ENCODE measurements at places on chromosomes 4 and X.

DNA sequence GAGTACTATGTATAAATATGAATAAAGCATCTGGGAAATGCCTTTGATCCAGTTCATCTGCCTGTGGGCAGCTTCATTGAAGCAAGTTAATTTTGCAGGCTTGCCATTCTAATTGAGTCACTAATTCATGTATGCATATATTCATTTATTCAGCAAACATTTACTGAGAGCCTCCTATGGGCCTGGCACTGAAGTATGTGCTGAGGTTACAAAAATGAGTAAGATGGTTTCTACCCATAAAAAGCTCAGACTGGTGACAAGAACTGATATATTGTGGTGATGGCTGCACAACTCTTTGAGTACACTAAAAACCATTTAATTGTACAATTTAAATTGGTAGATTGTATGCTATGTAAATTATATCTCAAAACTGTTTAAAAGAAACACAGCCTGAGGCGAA lies 1.1 kb upstream of the MRPL1 start:
- DNase-seq: no peak

- no peak for DNase-seq
Measured at GRCh38 chr4:9916346-9916745, 105.0 kb downstream of the SLC2A9 start.

DNA sequence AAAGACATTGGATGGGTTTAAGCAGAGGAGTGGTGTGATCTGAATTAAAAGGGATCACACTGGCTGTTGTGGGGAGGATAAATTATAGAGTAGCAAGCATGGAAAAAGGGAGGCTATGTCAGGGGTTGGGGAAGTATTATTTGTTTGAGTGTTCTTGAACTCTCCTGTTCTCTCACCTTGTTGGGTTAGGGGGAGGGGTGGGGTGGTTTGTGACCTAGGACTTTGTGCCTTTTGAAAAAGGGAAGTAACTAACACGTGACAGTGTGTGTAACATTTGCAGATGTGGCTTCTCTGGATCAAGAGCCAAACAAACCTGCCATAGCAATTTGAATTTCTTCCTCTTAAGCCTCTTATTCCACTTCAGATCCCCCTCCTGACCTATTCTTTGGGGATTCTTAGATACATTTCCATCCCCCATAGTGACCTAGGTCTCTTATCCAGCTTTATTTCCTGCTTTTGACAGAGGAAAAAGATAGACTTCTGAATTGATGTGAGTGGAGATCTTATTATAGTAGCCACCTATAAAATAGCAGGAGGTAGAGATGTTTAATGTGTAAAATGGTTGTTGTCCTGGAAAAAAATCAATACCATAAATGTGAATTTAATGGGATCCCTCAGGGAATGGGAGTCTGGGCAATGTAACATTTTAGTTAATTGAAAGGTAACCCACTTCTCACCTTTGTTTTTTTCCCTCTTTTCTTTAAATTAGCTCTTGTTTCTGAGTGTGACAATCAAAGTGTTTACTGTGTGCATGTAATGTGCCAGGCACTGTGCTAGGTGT lies 120.4 kb downstream of the CT47B1 start:
- DNase-seq: no peak

DNA sequence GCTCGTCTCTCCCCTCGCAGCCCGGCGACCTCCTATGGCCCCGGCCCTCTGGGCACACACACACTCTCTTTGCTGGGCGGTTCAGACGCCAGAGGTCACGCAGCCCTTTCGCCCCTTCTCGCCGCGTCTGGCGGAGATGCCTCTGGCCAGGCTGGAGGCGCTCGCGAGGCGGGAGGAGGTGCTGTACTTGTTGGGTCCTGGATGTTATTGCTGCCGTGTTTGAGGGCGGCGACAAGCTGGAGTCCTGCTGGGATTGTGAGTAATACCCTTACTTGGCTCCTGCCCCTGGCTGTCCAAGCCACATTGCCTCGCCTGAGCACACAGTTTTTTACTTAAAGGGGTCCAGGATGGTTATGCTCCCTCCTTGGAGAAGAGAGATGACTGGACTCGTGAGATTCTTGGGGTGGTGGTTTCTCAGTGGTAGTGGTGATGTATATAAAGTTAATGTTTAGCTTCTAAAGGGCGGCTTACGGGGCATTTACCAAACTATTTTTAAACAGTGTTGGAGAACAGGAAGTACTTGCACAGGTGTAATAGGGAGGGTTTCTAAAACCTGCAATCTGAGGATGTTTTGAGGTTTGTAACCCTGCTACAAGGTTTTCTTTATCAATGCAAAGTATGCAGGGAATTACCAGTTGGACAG lies 572 bp downstream of the USP53 start:
- DNase-seq: peak; percentile 49

DNA sequence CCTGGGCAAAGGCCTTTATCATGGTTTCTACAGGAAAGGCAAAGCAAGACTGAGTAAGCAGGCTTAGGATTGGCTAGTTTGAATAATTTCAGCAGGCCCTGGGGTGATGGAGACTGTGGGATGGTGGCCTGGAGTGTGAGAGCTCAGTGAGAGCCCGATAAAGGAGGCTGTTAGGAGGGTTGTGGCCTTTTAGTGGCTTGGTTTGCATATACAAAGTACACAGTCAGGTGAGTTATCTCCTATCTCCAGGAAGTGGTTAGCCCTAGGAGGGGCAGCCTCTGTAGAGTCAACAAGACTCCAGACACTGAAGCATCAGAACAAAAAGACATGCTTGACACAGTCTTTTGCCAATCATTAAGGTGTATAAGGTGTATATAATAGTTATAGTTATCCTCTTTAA lies 157.2 kb downstream of the CFAP299 start:
- no peak for DNase-seq

DNA sequence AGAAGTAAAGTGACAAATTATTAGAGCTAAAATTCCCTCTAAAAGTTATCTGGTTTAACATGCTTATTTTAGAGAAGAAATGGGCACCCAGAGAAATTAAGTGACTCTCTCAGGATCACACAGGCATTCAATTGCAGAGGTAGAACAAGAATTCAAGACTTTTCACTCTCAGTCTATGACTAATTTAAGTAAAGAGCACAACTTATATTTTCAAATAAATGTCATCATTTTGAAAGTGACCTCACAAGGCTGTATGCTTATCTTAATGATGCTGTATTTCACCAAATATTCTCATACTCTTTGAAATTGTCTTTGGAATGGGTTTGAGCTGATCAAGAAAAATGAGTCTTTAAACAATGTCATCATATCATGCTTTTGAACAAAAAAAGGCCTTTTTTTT lies 15.3 kb downstream of the GPR174 start:
- DNase-seq: no peak

- DNase-seq: no peak
Measured at GRCh38 chr4:105683038-105683437, 25.5 kb downstream of the INTS12 start.

GRCh38 chrX:105738162-105738561 lies 84.2 kb upstream of the NRK start:
- DNase-seq: no peak

DNA sequence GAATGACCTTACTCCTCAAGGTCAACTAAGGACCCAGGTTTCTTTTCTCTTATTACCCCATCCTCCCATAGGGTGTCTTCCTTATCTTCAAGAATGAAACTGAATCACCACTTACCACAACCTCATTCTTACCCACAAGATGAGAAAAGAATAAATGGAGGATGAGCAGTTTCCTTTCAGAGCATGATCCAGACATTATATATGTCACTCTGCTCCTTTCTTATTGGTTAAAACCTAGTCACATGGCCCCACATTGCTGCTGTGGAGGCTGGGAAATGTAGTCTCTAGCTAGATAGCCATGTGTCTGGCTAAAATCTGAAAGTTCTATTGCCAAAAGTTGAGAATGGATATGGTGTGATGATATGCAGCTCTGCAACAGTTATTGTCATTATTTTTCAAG lies 62.4 kb upstream of the RAI2 start:
- no peak for DNase-seq

DNA sequence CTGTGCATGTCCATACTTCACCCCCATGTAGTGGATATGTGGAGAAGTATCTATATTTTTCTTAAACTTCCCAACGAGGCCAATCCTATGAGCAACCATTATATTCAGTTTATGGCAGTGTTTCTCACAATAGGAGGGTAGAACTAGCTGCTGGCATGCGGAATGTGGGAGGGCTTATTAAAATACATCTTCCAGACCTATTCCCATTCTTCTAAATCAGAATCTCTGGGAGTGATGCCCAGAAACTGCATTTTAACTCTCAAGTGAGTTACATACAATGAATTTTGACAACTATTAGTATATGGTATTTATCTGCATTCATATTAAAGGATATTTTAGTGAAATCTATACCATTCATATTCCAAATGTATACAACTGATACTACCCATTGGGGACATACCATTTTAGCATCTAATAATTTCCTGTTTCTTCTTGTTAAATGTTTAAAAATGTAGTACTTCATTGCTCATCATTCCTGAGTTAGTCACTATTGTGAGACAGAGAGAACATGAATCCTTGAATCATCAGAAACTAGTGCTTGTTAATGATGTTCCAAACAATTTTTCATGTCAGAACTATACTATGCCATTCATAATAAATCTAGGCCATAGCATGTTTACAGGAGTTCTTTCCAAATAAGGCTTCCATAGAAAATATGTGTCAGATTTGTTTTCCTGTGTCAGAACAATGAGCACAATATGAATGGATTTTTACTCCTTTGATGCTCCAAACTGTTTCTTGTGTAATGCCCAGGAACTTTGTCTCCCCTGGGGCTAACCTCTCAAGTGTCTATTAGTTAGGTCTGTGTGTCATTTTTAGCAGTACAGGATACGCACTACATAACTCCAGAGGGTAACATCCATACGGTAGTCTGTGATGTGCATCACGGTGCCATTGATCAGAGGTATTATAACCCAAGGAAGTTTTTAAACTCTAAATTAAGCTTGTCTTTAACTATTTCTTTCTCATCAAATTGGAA lies 198.8 kb upstream of the BMP3 start:
- no peak for DNase-seq

- DNase-seq: no peak
Measured at GRCh38 chr4:85399270-85399669, 75.7 kb upstream of the ARHGAP24 start.

GRCh38 chrX:49992853-49993252 lies 70.5 kb downstream of the CLCN5 start:
- no peak for DNase-seq

DNA sequence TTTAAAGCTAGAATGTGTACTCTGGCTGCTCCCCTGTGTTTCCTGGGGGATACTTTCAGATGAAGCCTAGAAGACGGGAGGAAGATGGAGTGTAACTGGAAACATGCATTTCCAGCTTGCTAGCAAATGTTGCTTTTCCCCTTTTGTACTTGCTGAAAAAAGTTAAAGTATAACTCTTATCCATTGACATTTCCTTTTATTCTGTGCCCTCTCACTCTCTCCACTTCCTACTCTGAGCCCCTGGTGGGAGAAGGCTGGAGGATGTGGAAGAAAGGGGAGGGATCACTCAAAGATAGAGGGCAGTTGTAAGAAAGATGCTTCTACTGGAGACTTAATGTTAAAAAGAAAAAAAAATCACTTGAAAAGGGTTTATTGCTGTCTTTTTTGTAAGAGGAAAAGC lies 396.5 kb downstream of the DTHD1 start:
- DNase-seq: no peak

DNA sequence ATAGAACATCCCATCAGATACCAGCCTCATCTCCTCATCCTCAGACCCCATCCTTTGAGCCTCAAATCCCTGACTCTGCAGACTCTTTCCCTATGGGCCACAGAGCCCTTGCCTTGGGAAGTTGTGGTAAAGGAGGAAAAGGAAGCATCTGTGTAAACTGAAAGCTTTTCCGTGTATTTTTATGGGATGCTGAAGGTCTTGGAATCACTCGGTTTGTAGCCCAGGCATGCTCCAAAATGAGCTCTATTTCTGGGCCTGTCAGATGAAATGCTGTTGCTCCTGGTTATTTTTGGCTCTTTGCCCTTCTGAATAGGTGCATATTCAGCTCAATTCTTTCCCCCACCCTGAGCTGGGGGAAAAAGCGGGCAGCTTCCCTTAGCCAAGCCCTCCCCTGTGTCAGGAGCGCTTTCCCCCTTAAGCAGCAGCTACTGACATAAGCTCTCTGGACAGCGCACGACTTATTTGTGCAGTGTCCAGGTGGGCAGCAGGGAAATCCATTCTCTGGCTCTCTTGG lies 5.0 kb upstream of the SEL1L3 start:
- DNase-seq: no peak

DNA sequence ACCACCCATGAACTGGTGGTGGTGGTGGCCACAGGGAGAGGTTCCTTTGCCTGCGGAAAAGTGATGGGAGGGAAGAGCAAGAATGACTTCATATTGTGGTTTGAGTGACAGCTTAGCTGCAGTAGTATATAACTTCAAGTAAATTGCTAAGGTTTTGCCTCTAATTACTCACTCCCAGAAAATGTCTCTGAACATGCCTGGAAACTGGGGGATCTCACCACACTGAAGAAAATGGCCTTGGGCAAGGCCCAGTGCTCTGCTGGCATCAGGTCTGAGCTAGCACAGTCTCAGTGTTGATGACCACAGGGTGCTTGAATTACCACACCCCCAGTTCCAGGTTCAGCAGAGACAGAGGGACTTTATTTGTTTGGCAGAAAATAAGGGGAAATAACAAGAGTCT lies 2085.4 kb downstream of the ARAP2 start:
- no peak for DNase-seq

DNA sequence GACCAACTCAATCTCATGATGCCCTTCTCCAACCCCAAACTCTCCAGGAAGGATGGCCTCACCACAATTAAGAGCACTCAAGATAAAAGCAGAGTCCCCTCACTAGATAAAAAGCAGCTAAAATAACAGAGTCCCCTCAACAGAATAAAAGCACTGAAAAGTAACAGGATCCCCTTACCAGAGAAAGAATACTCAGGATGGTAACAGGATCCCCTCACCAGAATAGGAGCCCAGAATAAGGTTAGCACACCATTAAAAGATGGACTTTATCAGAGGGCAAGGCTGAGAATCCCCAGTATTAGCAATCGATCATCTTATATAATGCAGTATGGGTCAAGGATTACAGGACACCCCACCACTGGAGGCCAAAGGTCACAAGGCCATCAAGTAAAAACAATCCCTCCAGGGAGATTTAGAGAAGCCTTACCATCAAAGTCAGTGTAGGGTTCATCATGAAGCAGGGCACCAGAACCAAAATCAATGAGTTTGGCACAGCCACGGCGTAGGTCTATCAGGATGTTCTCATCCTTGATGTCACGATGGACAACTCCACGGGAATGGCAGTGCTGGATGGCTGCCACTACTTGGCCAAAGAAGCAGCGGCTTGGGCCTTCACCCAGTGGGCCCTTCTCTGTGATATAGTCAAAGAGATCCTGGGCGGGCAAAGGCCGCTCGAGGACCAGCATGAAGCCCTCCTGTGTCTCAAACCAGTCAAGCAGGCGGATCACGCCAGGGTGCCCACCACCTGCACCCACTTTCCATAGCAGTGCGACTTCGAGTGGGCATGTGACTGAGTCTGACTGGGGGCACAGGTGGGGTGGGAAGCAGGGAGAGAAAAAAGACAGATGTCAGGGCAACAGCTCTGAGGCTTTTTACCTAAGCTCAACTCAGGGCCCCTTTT lies 3.4 kb upstream of the SLC35A2 start:
- no peak for DNase-seq

Data from SW 1271 (cell line).